Stimulated activated CD8-positive, alpha-beta memory T cell treated with anti-CD3 and anti-CD28 coated beads, Interleukin-2, amount 100 ng/mL, for 48 hours (primary cell): ENCODE measurements at places on chromosomes 7 and 10.

DNA sequence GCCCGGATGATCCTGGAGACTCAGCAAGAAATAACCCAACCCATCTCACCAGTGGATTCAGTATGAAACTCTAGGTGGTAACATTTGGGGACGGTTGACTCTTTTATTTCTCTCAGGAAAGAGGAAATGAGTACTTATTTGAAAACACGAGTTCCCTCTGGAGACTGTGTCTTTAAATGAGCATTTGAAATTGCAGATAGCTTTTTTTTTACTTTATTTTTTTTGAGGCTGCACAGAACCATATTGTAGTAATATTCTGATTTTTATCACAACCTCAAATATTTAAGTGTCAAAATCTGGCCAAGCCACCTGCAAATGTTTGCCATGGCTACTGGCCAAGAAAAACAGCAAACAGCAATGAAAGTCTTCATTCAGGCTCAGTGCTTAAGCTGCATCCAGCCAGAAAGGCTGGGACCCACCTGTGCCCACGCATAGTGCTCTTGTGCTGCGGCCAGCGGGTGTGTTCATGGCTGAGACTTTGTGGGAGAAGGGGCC lies 160.8 kb downstream of the CREB5 start:
- no peak for DNase-seq

DNA sequence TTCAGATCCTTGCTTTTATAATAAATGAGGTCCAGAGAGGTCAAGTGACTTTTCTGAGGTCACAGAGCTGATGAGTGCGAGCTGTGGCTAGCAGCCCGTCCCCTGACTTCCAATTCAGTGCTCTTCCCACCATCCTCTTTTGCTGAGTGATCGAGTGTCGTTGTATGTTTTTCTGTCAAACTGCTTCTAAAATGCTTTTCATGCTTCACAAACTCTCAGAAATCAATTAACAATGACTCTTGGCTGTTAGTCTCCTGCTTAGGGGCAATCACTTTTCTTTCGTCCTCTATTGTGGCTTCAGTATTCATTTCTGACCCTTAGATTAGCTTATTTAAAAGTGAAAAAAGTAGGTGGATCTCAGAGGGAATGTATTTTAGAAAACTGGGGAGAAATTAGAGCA lies 423.7 kb downstream of the DPP6 start:
- no peak for DNase-seq

DNA sequence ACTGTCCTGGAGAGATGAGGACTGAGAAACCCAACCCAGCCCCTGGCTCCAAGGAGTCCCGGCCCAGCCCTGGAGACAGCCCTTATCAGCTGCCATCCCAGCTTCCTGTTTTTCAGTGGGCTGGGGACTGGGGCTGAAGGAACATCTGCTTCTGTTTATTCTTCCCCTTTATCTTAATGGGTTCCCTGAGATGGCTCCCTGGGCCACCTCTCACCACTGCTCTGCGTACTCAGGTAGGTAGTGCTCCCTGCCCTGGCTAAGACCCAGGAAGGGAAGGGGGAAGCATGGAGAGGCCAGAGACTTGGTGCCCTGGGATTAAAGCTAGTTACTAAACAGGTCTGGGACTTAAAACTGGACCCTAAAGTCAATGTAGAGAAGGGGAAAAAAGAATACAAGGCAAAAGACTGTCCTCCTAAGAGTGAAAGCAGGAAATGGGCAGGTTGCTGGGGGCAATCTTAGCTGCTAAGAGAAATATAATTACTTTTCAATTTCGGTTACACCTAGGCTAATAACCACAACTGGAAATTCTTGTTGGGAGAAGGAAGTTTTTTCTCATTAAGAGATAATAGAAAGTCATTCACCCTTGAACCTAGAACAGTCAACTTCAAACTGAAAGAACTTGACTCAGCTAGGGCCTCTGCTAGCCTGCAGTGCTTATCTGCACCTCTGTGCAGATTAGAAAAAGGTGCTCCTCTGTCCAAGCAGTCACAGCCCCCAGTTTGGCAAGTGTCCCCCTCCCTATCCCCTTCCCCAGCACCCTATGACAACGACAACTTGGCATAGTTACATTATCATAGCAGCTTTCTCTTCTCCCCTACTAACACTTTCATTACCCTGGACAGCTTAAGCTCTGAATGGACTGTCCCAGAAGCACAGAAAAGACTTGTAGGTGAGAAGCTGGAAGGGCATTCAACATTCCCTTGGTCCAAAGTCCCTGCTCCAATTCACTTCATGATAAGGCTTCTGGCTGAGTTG lies 65.6 kb upstream of the KDM7A start:
- no peak for DNase-seq

DNA sequence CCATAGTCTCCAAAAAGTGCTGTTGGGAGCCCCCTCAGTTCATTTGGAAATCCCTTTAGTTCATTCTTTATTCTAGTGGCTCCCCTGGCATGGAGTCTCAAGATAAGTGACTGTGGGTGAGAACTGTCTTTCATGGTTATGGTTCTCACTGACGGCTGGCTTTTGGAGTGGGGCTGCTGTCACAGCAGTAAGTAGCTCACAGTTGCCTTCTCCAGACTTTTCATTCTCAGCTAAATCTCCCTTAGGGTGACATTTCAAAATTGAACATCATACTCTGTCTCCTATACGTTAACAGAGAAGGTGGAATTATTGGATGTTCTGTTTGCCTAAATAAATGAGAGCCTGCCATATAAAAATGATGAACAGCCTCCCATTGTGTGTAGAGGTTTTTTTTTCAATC lies 58.7 kb downstream of the PLPP4 start:
- DNase-seq: no peak

GRCh38 chr7:100655908-100656674 lies at the start of gene ACTL6B:
TSS of gene ACTL6B (minus strand) at chr7:100656448. CDS start at chr7:100656354, 94 bp downstream.
- DNase-seq: peak; percentile 49

GRCh38 chr7:105800442-105800841 lies 76.0 kb downstream of the ATXN7L1 start:
- no peak for DNase-seq

DNA sequence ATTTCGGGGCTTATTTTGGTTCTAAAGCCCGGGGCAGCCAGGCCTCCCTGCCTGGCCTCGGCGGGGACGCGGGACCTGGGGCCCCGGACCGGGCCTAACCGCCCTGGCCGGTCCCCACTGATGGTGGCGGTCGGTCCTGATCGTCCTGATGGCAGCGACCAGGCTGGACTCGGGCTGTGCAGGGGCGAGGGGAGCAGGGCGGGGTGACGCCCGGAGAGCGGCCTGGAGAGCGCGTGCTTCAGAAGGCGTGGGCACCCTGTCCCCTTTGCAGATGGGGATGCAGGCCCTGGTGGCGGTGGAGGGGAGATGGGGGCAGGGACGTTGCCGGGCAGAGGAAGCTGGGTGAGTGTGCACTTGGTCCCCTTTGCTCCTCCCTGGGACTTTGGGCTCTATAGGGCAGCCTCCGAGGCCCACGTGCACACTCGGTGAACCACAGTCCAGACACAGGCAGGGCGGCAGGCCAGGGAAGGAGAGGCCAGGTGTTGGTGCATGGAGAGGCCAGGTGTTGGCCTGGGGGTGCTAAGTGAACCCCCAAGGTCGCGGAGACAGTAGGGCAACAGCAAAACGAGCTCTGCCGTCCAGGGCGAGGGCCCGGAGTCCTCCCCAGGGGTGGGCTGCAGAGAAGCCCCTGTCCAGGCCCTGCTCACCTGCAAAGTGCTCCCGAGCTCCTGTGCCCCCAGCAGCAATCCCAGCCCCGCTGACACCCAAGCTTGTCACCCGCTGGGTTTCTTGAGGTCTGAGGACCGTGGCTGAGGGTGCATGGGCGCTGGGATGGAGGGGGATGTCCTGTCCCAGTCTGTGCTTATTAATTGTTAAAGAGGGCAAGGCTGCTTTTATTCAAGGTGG lies 42.4 kb upstream of the FAM20C start:
- peak; percentile 21 for DNase-seq

DNA sequence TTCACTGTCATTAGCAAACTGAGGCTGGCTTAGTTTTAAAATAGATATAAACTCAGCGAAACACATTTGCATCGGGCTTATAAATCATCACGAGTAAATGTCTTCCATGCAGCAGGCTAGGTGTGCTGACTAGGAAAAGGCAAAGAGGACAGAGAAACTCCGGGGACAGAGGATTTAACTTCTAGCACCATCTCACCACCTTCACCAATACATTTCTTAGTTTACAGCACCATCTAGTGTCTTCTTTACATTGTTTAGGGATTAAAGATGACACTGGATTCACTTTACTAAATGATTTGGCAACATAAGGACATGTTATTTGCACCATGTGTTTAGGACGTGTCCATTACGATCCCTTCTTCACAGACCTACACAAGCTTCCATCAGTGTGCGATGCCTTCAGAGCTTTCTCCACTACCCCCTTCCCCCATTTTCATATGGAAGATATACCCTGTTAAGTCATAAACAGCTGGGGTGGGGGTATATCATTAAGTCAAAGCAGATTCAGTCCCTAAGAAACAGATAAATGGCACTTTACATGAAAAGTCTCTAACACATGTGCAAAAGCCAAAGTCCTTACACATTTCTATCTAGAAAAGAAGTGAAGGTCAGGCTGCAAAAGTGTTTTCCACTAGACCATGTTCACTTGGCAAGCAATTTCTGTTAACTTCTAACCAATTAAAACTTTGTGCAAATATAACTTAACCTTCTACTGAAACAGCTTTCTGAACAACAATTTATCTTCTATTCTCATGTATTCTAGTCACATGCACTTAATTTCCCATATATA lies 103.3 kb downstream of the GRB10 start:
- no peak for DNase-seq

GRCh38 chr7:114405427-114405826 lies 9.2 kb upstream of the FOXP2 start:
- DNase-seq: no peak

DNA sequence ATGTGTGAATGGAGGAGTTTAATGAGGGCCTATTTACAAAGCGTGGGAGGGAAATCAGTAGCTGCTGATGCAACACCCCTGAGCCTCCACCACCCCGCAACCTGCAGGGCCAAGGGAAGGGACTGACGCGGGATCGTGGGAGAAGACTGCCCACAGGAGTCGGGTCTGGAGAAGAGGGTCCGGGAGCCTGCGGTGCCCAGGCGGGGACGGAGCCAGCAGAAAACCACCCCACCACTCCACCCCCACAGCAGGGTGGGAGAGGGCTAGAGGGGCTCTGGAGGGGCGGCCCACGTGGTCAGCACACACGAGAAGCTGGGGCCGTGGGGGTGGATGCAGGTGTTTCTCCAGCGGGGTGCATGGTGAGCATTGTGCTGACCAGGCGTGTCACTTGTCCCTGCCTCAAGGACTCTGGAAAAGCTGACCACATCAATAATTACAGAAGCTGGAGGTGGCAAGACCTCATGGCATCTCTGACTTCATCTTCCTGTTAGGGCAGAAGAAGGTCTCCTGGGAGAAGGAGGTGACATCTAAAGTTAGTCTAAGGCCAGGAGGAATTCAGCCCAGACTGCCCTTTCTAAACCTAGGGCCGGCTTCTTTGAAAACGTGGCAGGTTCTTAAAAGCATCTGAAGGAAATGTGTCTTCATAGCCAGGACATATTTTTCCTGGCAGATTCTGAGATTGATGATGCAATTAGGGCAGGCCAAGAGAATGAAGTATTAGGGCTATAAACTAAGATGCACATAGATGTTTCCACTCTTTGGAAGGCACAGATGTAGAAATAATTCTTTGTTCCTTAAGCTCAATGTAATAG lies 150.9 kb downstream of the RGS10 start:
- DNase-seq: no peak

DNA sequence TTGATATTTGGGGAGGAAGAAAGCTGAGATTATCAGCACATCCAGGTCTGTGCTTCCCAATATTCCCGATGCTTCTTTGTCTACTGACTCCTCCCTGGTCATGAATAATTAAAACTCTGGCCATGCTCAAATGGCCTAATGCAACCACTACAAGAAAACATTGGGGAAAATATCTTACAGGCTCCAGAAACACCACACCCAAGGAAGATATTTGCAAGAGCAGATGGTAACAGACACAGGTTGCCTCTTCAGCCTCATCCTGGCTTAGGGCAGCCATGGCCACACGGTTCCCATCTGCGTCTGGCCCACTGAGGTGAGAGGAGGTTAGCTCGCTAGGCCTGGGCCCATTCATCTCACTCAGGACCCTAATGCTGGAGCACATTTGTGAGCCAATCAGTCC lies 108.4 kb upstream of the SDK1 start:
- DNase-seq: no peak

GRCh38 chr7:111765751-111766643 lies 203.7 kb upstream of the IMMP2L start:
- no peak for DNase-seq

DNA sequence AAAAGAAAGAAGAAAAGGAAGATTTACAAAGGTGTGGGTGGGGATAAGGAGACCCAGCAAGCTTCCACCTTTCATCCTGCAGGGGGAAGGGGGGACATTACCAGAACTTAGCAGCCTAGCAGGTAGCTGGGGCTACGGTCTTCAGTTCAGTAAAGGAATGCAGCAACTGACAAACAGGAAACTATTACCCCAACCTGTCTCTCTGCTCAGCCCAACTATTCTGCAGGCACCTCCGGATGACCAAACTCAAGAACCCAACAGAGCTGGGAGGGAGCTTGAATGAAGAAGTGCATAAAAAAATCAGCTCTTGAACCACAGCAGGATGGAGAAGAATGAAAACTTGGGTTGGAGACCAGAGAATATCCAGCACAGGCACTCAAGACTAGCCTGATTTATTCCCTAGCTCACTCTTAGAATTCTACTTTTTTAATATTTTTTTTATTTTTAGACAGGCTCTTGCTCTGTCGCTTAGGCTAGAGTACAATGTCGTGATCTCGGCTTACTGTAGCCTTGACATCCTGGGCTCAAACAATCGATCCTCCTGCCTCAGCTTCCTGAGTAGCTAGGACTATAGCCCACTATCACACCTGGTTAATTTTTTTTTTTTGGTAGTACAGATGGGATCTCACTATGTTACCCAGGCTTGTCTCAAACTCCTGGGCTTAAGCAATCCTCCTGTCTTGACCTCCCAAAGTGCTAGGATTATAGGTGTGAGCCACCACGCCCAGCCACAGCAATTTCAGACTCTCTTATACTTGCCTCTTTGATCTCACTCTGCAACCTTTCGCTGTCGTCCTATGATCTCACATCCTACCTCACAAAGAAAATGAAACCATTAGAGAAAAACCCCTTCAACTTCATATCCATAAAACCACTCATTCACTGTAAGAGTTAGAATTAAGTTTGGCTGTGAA lies 18.5 kb upstream of the C10orf67 start:
- DNase-seq: peak; percentile 24

GRCh38 chr10:98608411-98608810 lies 161.7 kb upstream of the HPS1 start:
- DNase-seq: no peak

DNA sequence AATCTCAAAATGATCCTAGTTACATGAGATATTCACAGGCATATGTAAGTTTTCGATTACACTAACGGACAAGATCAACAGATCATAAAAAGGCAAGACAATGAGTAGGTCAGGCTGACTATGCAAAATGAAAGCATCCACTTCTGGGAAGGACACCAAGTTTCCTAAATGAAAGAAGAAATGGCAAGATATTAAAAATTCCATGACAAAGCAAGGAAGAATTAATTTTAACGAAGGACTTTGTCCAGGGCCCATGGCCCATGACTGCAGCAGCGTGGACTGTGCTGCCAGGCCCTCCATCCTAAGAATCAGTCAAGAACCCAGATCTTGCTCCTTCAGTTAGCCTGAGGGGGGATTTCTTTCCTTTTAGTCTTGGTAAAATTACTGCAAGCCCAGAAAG lies 182.4 kb upstream of the FRMD4A start:
- no peak for DNase-seq
